ENCODE measurements at places on chromosomes 7 and 10.

DNA sequence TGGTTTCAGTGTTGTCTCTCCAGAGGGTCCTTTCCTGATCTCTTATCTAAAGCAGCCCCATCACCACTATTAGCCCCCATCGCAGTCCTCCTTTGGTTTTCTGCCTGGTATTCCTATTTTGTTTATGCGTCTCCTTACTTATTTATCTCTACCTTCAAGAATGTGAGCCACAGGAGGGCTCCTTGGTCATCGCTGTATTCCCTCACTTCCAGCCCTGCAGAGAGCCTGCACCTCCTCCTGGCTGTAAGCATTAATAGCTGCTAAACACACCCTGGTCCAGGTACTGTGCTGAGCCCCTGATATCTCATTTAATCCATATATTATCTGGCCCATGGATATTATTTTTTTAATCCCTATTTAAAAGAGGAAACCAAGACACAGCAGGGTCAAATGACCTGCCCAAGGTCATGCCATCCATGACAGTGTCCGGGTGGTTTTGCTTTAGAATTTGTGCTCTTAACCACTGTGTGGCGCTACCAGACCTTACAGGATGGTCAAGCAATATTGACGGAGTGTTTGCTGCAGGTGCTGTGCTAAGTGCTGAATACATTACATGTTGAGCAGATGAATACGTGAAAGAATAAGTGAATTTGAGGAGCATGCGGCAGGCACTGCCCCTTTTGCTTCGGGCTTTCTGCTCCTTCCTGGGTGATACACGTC lies 227.2 kb downstream of the ADAM12 start:
- no peak for DNase-seq

GRCh38 chr10:102777711-102778453 lies 34.1 kb downstream of the WBP1L start:
- no peak for DNase-seq

GRCh38 chr7:584122-584465 lies 64.4 kb upstream of the PDGFA start:
- no peak for DNase-seq

GRCh38 chr7:127250312-127251035 lies 2.3 kb downstream of the GRM8 start:
- no peak for DNase-seq

DNA sequence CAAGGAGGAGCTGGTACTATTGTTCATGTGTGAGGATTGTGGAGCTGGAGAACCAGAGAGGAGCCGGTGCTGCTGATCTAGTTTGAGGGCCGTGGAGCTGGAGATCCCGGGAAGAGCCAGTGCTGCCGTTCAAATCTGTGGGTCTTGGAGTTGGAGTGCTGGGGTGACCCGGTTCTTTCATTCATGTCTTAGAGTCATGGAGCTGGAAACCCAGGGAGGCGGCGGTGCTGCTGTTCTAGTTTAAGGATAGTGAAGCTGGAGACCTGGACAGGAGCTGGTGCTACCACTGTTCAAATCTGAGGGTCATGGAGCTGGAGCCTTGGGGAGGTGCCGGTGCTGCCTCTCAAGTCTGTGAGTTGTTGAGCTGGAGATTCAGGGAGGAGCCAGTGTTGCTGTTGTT lies 88.5 kb upstream of the ZNF479 start:
- no peak for DNase-seq

Data from naive B cell (primary cell).